CD4-positive, alpha-beta T cell (primary cell): ENCODE measurements at places on chromosomes 6 and 20.

GRCh38 chr6:83127258-83127657 lies 59.8 kb downstream of the DOP1A start:
- H3K36me3 ChIP-seq: peaks cover 78% of the 10 kb centered on the region
- H3K27ac ChIP-seq: no peak overlapping the region
- no peaks in the 10 kb centered on the region for H3K27me3 ChIP-seq

GRCh38 chr6:138680085-138680484 lies 93.5 kb upstream of the CCDC28A start:
- no peaks in the 10 kb centered on the region for H3K4me1 ChIP-seq
- DNase-seq: no peak
- H3K36me3 ChIP-seq: no peaks in the 10 kb centered on the region
- no peaks in the 10 kb centered on the region for H3K27me3 ChIP-seq

DNA sequence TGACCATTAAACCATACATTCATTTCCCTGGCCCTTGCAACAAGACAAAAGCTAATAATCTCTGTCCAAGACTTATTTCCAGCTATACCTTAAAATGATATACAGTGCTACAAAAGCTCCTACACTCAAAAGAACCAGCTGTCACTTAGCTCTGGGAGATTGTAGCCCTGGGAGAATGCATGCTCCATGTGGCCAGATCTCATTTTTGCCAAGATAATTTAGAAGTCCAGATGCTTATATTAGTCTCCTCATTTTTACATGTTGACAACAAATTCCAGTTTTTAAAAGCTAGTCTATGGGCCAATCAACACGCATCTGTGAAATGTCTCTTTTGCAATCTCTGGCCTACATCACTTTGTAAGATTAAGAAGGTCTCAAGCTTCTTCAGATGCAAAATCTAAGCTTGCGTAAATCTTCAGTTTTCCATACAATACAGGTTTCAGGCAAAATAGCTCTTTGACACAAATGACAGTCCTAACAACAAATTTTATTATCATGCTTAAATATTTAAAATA lies 27.1 kb downstream of the TASP1 start:
- no peaks in the 10 kb centered on the region for H3K4me1 ChIP-seq
- H3K27me3 ChIP-seq: no peaks in the 10 kb centered on the region
- H3K27ac ChIP-seq: no peak overlapping the region
- H3K4me3 ChIP-seq: no peak overlapping the region

DNA sequence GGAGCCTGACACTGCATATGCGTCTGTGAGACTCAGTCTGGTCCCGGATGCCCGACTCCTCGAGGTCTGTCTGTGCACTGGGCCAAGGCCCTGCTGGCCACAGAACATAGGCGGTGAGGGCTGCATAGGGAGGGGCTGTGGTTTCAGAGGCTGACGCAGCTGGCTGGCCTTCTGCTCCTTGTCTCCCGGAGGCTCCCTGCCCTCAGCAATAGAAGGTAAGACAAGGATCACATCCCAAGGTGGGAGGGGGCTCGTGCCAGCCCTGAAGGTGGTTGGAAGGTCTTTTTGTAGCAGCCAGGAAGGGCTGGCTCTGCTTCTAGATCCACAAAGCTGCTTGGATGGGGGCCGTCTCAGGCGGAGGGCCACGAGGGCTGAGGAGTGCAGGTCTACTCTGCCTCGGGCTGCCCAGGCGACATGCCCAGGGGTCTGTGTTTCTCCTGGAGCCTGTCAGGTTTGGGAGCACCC lies 239.8 kb upstream of the SULF2 start:
- no peak overlapping the region for H3K27ac ChIP-seq
- H3K4me1 ChIP-seq: no peaks in the 10 kb centered on the region
- H3K4me3 ChIP-seq: no peak overlapping the region
- no peak for DNase-seq
- peaks cover 4% of the 10 kb centered on the region for H3K27me3 ChIP-seq

DNA sequence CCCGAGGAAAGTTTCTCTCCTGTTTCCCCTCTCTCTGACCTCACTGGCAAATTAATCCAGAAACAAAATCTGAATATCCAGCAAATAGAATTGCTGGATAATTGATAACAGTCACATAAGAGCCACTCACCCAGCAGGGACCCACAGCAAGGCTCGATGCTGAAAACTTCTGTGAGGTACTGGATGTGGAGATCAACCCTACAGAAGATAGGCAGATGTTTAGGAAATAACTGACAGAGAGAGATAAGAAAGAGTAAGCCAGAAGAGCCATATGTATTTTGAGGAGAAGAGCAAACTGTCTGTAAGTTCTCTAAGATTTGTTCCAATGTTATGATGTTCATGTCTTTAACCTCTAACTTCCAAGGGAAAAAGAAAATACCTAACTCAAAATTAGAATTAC lies 59.7 kb downstream of the PKHD1 start:
- no peaks in the 10 kb centered on the region for H3K36me3 ChIP-seq
- no peak overlapping the region for H3K4me3 ChIP-seq
- DNase-seq: no peak
- no peak overlapping the region for H3K27ac ChIP-seq
- H3K27me3 ChIP-seq: peaks cover 10% of the 10 kb centered on the region
